ENCODE measurements at places on chromosomes 2 and 18.
A peak's percentile ranks its signal among the peaks of the same experiment; 100 is the strongest.

DNA sequence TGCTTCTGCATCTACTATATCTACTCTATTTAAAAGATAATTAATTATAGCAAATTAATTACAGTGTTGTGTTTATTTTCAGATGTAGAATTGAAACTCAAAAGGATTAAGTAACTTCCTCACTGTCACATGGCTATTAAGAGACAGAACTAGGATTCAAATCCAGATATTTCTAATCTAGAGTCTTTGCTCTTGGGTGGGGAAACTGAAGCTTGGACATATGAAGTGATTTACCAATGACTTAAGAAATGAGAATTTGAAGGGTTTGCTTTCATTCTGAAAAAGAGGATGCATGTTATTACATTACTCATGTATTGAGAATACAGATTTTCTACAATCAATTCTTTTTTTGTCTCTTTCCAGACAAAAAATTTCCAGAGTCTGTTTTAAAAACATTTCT, 191.5 kb upstream of the SMAD7 start:
- no peak for DNase-seq

DNA sequence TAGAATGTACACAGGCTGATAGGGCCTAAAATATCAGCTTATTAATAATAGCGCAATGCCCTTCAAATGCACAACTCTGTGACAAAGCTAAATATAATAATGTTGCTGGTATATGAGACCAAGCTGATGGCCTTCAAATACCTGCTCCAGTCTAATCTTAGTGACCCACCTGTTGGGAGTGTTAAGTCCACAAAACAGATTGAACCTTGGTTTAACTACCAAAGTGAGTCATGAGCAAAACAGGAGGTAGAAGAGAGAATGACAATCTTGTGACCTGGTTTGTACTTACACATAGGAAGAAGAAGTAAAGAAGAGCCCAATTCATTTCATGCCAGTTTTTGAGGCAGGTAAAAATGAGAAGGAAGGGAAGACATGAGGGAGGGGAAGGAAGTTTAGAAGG, 295.0 kb downstream of the NR4A2 start:
- DNase-seq: peak; percentile 42

GRCh38 chr2:218214116-218214515, 2.9 kb upstream of the ARPC2 start:
- DNase-seq: no peak

DNA sequence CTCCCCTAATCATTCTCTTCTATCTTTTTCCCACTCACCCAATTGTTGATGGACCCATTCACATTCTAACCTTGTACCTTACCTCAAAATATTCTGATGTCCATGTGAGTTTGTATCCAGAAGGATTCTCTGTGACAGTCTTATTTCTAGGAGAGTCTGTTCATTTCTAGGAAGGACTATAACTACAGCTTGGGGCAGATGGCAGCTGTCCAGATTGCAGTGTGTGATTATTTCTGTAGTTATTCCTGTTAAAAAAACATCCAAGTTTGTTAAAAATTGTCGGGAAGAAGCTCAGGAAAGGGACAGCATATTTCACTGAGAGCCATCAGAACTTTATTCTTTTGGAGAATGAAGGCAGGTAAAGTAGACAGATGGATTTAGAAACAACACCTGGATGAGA, 142.6 kb downstream of the RAPGEF4 start:
- no peak for DNase-seq

- no peak for DNase-seq
Measured at GRCh38 chr18:60248336-60249330, 123.9 kb downstream of the MC4R start.

DNA sequence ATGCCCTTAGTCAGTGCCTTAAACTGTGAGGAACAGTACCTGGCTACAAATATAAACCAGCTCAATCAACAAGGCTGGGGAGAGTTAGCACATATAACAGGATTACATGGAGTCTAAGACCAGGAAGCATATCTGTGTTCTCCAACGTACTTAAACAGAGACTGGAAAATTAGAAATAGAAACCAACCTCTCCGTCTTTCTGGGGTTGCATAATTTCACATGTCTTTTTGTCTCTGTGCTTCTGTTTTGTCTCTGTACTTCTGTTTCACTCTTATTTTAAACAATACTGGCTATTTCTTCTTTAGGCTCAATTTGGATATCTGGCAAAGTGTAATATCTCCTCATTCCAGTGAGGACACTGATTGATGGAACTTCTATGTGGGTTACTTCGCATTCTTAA, 749.0 kb upstream of the ZEB2 start:
- no peak for DNase-seq

DNA sequence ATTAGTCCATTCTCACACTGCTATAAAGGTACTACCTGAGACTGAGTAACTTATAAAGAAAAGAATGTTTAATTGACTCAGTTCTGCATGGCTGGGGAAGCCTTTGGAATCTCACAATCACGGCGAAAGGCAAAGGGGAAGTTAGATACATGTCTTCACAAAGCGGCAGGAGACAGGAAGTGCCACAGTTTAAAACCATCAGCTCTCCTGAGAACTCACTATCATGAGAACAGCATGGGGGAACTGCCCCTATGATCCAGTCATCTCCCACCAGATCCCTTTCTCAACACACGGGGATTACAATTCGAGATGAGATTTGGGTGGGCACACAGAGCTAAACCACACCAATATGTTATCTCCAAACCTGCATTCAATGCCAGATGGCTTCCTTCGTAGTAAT, 716.1 kb downstream of the DCC start:
- DNase-seq: no peak

GRCh38 chr2:189609423-189609816, 28.8 kb upstream of the SLC40A1 start:
- no peak for DNase-seq

DNA sequence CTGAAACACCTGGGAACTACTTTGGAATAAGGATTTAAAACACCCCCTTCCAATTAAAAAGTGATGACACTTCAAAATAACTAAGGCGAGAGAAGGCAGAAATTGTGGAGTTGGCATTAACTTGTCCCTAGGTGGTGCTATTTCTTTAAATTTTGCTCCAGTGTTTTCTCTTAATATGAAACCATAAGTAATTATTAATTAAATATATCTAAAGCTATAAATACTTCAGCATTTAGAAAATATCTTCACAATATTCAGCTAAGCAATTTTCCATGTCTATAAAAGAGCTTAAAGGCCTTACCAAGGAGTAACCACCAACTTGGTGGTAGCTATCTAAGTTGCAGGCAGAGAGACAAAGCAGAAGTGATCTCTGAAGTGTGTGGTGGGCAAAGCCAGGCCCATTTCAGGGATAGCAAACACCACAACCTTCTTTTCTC, 186.8 kb upstream of the PGAP1 start:
- DNase-seq: peak; percentile 58

DNA sequence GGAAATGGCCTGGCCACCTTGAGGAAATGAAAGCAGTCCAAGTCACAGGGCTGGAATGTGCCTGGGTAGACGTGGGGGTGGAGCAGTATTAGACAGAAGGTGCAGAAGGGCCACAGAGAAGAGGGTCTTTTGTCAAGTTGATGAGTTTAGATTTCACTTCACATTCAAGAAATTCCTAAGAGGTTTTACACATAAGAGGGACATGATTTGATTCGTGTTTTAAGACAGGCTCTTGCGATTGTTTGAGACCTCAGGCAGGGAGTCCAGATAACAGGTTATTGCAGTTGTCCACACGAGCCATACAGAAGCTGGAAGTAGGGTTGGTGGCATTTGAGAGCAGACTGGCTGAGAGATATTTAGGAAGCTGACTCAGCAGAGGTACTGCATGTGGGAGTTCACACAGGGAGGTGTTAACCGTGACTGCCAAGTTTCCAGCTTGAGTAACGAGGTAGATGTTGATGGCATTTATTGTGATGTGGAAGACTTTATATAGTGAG, 64.6 kb downstream of the NEB start:
- no peak for DNase-seq

GRCh38 chr2:18724371-18725145, 135.2 kb upstream of the NT5C1B start:
- DNase-seq: no peak

DNA sequence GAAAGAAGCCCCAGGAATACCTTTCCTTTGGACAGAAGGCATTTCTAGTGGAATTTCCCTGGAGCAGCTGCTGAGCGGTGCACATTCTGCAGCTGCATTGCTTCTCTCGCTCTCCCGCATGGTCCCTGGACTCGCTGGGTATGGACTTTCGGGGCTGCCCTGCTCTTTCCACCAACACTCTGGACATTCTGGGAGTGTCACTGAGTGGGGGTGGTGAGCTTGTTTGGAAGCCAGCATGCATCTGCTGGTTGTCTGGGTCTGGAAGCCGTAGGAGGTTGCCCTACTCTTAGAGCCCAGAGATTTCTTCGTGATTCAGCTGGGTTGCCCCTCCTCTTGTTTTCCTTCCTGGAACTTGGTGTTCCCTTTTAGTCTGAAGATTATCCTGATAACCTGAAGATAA, 52.6 kb downstream of the TWIST2 start:
- DNase-seq: no peak

GRCh38 chr18:13775058-13775457, 48.6 kb downstream of the RNMT start:
- no peak for DNase-seq

DNA sequence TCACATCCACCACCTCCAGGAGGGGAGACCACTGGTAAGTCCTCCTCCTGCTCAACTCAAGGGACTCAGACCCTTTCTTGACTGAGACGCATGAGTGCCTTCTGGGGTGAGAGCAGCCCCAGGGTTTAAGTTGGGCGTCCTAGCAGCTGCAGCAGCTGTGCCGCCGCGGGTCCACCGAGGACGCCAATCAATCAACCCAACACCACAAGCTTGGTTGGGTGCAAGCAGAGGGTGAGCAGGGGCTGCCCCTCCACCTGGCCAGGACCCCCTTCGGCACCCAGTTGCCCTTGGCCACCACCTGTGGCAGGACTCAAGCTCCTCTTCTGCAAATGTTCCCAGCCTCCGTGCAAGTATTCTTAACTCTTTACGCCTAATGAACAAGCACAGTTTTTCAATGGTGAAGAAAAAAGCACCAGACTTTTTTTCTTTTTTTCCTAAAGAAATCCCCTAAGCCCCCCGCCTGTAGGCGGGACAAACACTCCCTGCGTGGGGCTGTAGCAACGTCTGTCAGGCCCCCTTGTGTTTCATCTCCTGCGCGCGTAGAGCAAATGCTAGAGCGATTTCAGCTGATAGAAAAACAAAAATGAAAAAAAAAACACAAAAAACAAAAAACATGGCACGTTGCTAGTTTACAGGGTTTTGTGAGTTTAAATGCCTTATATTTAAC, 197.1 kb downstream of the LOXHD1 start:
- no peak for DNase-seq

DNA sequence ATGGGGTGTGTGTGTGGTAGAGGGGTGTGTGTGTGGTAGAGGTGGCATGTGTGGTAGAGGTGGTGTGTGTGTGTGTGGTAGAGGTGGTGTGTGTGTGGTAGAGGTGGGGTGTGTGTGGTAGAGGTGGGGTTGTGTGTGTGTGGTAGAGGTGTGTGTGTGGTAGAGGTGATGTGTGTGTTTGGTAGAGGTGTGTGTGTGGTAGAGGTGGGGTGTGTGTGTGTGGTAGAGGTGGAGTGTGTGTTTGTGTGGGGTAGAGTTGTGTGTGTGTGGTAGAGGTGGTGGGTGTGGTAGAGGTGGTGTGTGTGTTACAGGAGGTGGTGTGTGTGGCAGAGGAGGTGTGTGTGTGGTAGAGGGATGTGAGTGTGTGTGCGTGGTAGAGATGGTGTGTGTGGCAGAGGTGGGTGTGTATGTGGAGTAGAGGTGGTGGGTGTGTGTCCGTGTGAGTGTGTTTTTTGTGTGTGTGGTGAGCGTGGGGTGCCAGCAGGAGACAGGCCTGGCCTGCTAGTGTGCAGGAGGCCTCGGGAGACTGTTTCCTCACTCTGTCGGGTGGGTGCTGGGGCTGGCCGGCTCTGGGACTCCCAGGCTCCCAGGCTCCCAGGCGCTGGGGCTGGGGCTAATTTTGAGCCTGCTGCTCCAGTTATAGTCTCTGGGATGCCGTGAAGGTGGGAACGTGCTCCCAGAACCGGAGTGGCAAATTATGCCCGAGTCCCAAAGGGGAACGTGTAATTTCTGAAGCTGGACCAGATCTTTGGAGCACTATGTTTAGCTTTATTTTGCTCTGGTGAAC, 165.2 kb downstream of the DYSF start:
- DNase-seq: peak; percentile 3

DNA sequence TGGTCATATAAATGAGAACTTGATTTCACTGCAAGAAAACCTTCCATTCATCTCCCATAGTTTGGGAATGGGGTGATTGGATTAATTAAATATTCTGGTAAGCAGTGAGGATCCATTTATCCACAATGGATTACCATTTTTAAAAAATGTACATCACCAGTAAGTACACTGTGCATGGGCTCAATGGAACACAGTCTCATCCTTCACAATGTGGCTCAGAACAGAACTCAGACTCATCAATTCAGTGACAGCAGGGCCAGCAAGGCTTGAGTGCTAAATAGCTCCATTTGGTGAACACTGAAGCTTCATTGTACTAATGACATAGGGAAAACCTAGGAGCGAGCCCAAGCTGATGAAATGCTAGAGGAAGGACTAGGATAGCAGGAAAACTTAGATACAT, 223.8 kb downstream of the CMPK2 start:
- DNase-seq: no peak
